ENCODE measurements at places on chromosomes 2 and 18. TPM values are rescaled to one million over a fixed set of nuclear protein-coding genes. Genes with fewer than 3 reads are reported as not detected.
A peak's percentile ranks its signal among the peaks of the same experiment; 100 is the strongest.

TNFAIP6 gene
- 0.71 TPM for total RNA-seq

EVA1A gene
- total RNA-seq: 2.5 TPM

ANXA4 gene
- 29.0 TPM for total RNA-seq

REG1B gene
- total RNA-seq: 0.38 TPM

C1QL2 gene
- total RNA-seq: not detected

KCNE4 gene
- total RNA-seq: 0.34 TPM

C2orf15 gene
- total RNA-seq: not detected

FSHR gene
- not detected for total RNA-seq

DOK6 gene
- total RNA-seq: 0.97 TPM

UGT1A5 gene
- not detected for total RNA-seq

CWC22 gene
- total RNA-seq: 11.4 TPM

GCC2 gene
- total RNA-seq: 22.1 TPM

ADD2 gene
- 0.86 TPM for total RNA-seq

REEP1 gene
- 11.5 TPM for total RNA-seq

GRCh38 chr2:158381978-158382377 lies 74.6 kb downstream of the CCDC148 start:
- no peaks in the 10 kb centered on the region for H3K36me3 ChIP-seq
- H3K27ac ChIP-seq: no peak overlapping the region
- H3K27me3 ChIP-seq: no peaks in the 10 kb centered on the region
- no peak overlapping the region for H3K4me3 ChIP-seq
- H3K4me1 ChIP-seq: no peaks in the 10 kb centered on the region
- no peak for DNase-seq

DNA sequence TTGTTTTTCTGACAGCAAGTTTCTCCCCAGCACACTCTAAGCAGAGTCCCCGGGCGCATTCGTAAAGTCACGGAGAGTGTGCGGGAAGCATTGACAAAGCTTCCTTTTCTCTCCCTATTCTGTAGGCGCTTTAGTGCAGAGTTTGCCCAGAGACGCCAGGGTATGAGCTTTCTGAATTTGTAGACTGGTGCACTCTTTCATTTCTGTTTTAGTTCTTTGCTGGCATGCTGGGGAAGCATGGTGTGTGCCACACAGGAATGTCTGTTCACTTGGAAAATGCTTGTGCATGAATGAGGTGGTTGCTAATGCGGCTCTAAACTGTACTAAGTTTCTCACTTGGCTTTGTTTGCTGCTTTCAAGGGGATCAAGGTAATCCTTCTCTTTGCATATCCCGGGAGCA lies 102.6 kb downstream of the RTN4 start:
- no peak overlapping the region for H3K4me3 ChIP-seq
- no peak for DNase-seq
- no peaks in the 10 kb centered on the region for H3K27me3 ChIP-seq
- no peaks in the 10 kb centered on the region for H3K36me3 ChIP-seq

GRCh38 chr2:241019441-241020139 lies 21.2 kb downstream of the SNED1 start:
- H3K4me1 ChIP-seq: no peaks in the 10 kb centered on the region
- peaks cover 6% of the 10 kb centered on the region for H3K36me3 ChIP-seq
- no peak overlapping the region for H3K27ac ChIP-seq
- no peak for DNase-seq
- H3K27me3 ChIP-seq: no peaks in the 10 kb centered on the region

- no peaks in the 10 kb centered on the region for H3K4me1 ChIP-seq
- no peak for DNase-seq
- no peak overlapping the region for H3K4me3 ChIP-seq
- peaks cover 10% of the 10 kb centered on the region for H3K27me3 ChIP-seq
- no peaks in the 10 kb centered on the region for H3K36me3 ChIP-seq
- no peak overlapping the region for H3K27ac ChIP-seq
Observed at GRCh38 chr18:22683196-22683676, 249.9 kb upstream of the RBBP8 start.

DNA sequence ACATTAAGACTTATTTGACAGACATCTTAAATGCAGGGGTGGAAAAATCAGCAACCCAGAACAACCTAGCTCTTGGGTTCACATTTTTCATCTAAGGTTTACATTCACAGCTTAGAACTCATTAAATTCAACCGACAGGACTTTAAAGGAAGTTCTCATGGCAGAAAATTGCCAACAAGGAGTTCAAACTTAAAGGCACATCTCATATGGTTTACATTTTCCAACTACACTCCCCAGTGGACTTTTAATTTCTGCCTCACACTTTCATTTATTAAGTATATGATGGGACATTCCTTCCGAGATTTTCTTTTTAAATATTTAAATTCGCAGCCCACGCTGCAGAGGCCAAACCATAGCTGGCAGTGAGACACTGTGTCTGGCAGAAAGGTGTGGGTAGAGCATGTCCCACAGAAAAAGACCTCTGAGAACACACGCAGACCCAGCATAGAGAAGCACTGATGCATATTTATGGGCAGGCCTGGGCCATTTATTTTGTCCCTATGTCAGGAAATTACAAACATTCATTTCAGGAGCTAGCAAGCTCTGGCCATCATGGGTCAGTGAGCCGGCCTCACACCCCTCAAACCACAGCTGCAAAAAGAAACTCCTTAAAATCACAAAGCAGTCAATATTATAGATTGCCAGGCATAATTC lies 46.3 kb downstream of the STK39 start:
- no peak for DNase-seq
- H3K4me1 ChIP-seq: no peaks in the 10 kb centered on the region
- H3K27ac ChIP-seq: no peak overlapping the region
- no peaks in the 10 kb centered on the region for H3K36me3 ChIP-seq

- no peaks in the 10 kb centered on the region for H3K27me3 ChIP-seq
- no peak overlapping the region for H3K4me3 ChIP-seq
- no peaks in the 10 kb centered on the region for H3K36me3 ChIP-seq
- no peak for DNase-seq
- H3K4me1 ChIP-seq: no peaks in the 10 kb centered on the region
Observed at GRCh38 chr2:72103690-72104089, 44.0 kb downstream of the CYP26B1 start.

- H3K4me1 ChIP-seq: no peaks in the 10 kb centered on the region
- peak; percentile 56 for DNase-seq
- H3K27me3 ChIP-seq: no peaks in the 10 kb centered on the region
- no peak overlapping the region for H3K4me3 ChIP-seq
- H3K27ac ChIP-seq: no peak overlapping the region
- H3K36me3 ChIP-seq: no peaks in the 10 kb centered on the region
Observed at GRCh38 chr18:36711813-36712444, 116.9 kb downstream of the TPGS2 start.

GRCh38 chr2:231250698-231251097 lies 52.3 kb downstream of the ARMC9 start:
- no peaks in the 10 kb centered on the region for H3K4me1 ChIP-seq
- H3K36me3 ChIP-seq: no peaks in the 10 kb centered on the region
- H3K4me3 ChIP-seq: no peak overlapping the region
- no peaks in the 10 kb centered on the region for H3K27me3 ChIP-seq
- H3K27ac ChIP-seq: no peak overlapping the region

GRCh38 chr2:227805578-227805977 lies 8.1 kb upstream of the CCL20 start:
- no peak overlapping the region for H3K27ac ChIP-seq
- H3K27me3 ChIP-seq: no peaks in the 10 kb centered on the region
- no peak for DNase-seq
- no peak overlapping the region for H3K4me3 ChIP-seq
- H3K4me1 ChIP-seq: no peaks in the 10 kb centered on the region
- no peaks in the 10 kb centered on the region for H3K36me3 ChIP-seq

GRCh38 chr18:48961547-48961946 lies 10.8 kb upstream of the SMAD7 start:
- H3K36me3 ChIP-seq: no peaks in the 10 kb centered on the region
- no peak overlapping the region for H3K4me3 ChIP-seq
- H3K4me1 ChIP-seq: peaks cover 7% of the 10 kb centered on the region
- H3K27ac ChIP-seq: no peak overlapping the region
- no peak for DNase-seq

DNA sequence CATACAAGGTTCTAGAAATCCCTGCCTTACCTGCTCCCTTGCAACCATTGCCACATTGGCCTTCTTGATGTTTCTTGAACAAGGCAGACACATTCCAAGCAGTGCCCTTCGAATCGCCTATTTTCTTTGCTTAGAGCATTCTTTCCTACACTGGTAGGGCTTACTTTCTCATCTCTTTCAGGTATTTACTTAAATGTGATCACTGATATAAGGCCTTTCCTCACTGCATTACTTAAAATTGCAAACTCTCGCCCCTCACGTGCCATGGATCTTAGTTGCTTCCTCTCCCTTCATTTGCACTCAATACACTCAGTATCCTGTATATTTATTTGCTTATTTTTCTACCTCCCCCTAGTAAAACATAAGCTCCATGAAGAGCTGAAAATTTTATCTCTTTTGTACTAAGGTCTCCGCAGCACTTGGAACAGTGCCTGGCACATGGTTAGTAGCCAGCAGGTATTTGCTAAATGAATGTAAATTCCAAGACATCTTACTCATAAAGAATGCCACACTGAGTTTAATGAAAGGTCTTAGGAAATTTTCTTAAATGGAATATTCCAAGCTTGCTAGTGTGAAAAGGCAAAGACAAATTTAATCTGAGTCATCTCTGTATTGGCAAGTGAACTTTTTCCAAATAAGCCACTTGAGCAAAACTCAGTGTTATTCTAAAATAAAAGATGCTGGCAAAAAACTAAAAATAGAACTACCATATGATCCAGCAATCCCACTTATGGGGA lies 42.4 kb upstream of the FIGN start:
- no peak overlapping the region for H3K27ac ChIP-seq
- H3K4me3 ChIP-seq: no peak overlapping the region
- no peaks in the 10 kb centered on the region for H3K27me3 ChIP-seq
- no peak for DNase-seq
- H3K4me1 ChIP-seq: no peaks in the 10 kb centered on the region

- DNase-seq: no peak
- H3K27me3 ChIP-seq: no peaks in the 10 kb centered on the region
- H3K36me3 ChIP-seq: no peaks in the 10 kb centered on the region
- H3K4me3 ChIP-seq: no peak overlapping the region
- H3K27ac ChIP-seq: no peak overlapping the region
Observed at GRCh38 chr2:100000915-100001707, 141.3 kb downstream of the AFF3 start.

GRCh38 chr18:55262021-55262560 lies 302.8 kb upstream of the CCDC68 start:
- no peak overlapping the region for H3K4me3 ChIP-seq
- peaks cover 2% of the 10 kb centered on the region for H3K36me3 ChIP-seq
- DNase-seq: no peak
- no peak overlapping the region for H3K27ac ChIP-seq
- no peaks in the 10 kb centered on the region for H3K27me3 ChIP-seq

GRCh38 chr2:201197781-201198180 lies 14.8 kb downstream of the CASP10 start:
- no peaks in the 10 kb centered on the region for H3K27me3 ChIP-seq
- H3K4me3 ChIP-seq: no peak overlapping the region
- H3K36me3 ChIP-seq: peaks cover 4% of the 10 kb centered on the region
- H3K27ac ChIP-seq: no peak overlapping the region
- H3K4me1 ChIP-seq: no peaks in the 10 kb centered on the region

DNA sequence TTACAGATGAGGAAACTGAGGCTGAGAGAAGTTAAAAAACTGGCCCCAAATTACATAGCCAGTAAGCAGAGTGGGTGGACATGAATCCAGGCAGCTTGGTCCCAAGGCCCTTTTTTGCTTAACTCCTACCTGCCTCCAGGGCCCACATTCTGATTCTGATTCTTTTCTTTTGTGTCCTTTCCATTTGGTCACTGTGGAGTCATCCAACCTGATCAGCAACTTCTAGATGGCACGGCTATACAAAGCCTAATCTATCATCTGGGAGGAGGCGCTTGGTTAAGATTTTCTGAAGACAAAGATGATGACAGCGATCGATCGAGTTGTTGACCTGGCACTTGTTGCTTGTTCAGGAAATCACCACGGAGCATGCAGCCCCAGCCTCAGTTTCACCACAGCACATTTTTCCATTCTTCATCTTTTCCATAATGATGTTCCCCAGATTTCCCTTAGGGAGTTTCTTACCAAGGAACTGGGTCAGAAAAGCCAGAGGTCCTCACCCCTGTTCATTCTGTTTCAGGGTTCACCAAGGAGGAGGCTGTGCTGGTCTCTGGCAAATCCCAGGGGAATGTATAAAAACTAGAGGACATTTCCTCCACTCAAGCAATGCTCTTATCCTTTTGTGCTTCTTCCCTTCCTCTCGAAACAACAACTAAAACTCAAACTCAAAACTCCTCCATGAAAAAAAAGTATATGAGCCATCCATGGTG lies 6.9 kb upstream of the IGFBP2 start:
- H3K36me3 ChIP-seq: no peaks in the 10 kb centered on the region
- no peaks in the 10 kb centered on the region for H3K4me1 ChIP-seq
- no peak overlapping the region for H3K4me3 ChIP-seq
- no peak overlapping the region for H3K27ac ChIP-seq
- no peak for DNase-seq

DNA sequence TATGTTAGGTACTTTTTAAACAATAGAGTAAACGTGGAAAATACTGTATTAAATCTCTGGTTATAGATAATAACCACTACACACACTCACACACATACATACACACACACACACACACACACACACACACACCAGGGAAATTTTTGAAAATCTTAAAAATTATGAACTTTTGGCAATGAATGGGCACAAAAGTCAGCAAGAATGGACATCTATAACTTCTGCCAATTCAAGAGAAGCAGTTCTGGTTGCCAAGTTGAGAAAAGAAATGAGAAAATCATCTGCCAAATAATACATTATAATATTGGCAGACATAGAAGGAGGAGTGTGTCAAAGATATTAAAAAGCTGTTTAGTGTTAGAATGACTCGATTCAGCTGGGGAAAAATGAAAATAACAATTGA lies 42.9 kb upstream of the TMEM178A start:
- H3K4me1 ChIP-seq: no peaks in the 10 kb centered on the region
- DNase-seq: no peak
- no peaks in the 10 kb centered on the region for H3K27me3 ChIP-seq
- no peak overlapping the region for H3K4me3 ChIP-seq
- H3K36me3 ChIP-seq: no peaks in the 10 kb centered on the region

DNA sequence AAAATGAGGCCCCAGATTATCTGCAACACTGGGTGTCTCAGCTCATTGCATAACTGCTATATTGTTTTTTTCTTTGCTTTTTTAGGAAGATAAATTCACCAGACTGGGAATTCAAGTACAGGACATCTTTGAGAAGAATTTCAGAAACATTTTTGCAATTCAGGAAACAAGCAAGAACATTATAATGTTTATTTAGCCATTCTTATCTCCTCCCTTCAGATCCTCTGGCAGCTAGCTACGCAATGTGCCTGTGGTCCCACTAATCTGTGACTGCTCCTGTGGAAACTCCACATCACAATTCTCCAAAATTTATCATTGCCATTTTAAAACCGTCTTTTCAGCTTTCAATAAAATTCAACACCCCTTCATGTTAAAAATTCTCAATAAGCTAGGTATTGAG lies 126.8 kb downstream of the SP100 start:
- no peak overlapping the region for H3K4me3 ChIP-seq
- peaks cover 10% of the 10 kb centered on the region for H3K36me3 ChIP-seq
- no peak for DNase-seq
- H3K27me3 ChIP-seq: no peaks in the 10 kb centered on the region
- H3K27ac ChIP-seq: no peak overlapping the region
